ENCODE measurements at places on chromosomes 16 and 17. TPM values are rescaled to one million over a fixed set of nuclear protein-coding genes. Genes with fewer than 3 reads are reported as not detected.

BAIAP2 gene
- polyA plus RNA-seq = 6.5 TPM

ROGDI gene
- 25.2 TPM for polyA plus RNA-seq

SLC6A2 gene
- not detected for polyA plus RNA-seq

NLK gene
- 9.3 TPM for polyA plus RNA-seq

OR1G1 gene
- polyA plus RNA-seq = not detected

CSHL1 gene
- not detected for polyA plus RNA-seq

MYH3 gene
- 1.2 TPM for polyA plus RNA-seq

DHRS7C gene
- polyA plus RNA-seq = 0.92 TPM

IFI35 gene
- 77.9 TPM for polyA plus RNA-seq

AURKB gene
- 12.7 TPM for polyA plus RNA-seq
